ENCODE measurements at places on chromosomes 2 and 18. TPM values are rescaled to one million over a fixed set of nuclear protein-coding genes. Genes with fewer than 3 reads are reported as not detected.

The TUBB6 gene
- total RNA-seq = 99.8 TPM

The DQX1 gene
- total RNA-seq = 0.55 TPM

The TMBIM1 gene
- 56.5 TPM for total RNA-seq

The DOCK10 gene
- 32.1 TPM for total RNA-seq

The EVX2 gene
- total RNA-seq = not detected

The ONECUT2 gene
- total RNA-seq = 10.5 TPM

The C1QL2 gene
- 4.1 TPM for total RNA-seq

The TLX2 gene
- 0.93 TPM for total RNA-seq

The BOLL gene
- 0.27 TPM for total RNA-seq

The ZSWIM2 gene
- not detected for total RNA-seq

The ADAM17 gene
- 49.6 TPM for total RNA-seq

The SNTG2 gene
- total RNA-seq = 1.7 TPM

The KLHL41 gene
- total RNA-seq = 209 TPM

The CIB4 gene
- not detected for total RNA-seq

The SAG gene
- total RNA-seq = 16.7 TPM

The RSAD2 gene
- 7.9 TPM for total RNA-seq

The C2orf66 gene
- 0.55 TPM for total RNA-seq

The CGREF1 gene
- 12.1 TPM for total RNA-seq

The SMYD5 gene
- 21.8 TPM for total RNA-seq

The DES gene
- 249 TPM for total RNA-seq

The LRRC30 gene
- 0.49 TPM for total RNA-seq

The SOX11 gene
- 58.1 TPM for total RNA-seq

The EGR4 gene
- total RNA-seq = not detected

The CAPN14 gene
- total RNA-seq = 0.60 TPM

The RNF144A gene
- 52.6 TPM for total RNA-seq

The IL36A gene
- not detected for total RNA-seq

The TUBB8B gene
- total RNA-seq = not detected

The SLC9A4 gene
- 0.55 TPM for total RNA-seq

The CTNNA2 gene
- total RNA-seq = 53.4 TPM

The LIPT1 gene
- total RNA-seq = 11.1 TPM

The PFN4 gene
- total RNA-seq = 4.1 TPM

The RIT2 gene
- total RNA-seq = 0.38 TPM

The ALLC gene
- 0.77 TPM for total RNA-seq

The GRHL1 gene
- 12.4 TPM for total RNA-seq

The CRYGD gene
- total RNA-seq = 823 TPM

The KIF5C gene
- 90.0 TPM for total RNA-seq

The ANKRD30BL gene
- total RNA-seq = 7.3 TPM

The NAT8 gene
- total RNA-seq = not detected

The ARHGEF4 gene
- 57.8 TPM for total RNA-seq

The NEU4 gene
- total RNA-seq = 0.66 TPM

The GPR35 gene
- total RNA-seq = 1.2 TPM

The FAM124B gene
- total RNA-seq = 8.2 TPM

The MBD2 gene
- 23.1 TPM for total RNA-seq

The COLEC12 gene
- total RNA-seq = 67.2 TPM

The MYO3B gene
- total RNA-seq = 9.1 TPM

The FOXI3 gene
- total RNA-seq = 7.1 TPM

The RAX gene
- 111 TPM for total RNA-seq

The HOXD4 gene
- 0.33 TPM for total RNA-seq

The FABP1 gene
- not detected for total RNA-seq

The KCNG2 gene
- 1.9 TPM for total RNA-seq

The CRYGC gene
- 1,741 TPM for total RNA-seq

The ARL4C gene
- total RNA-seq = 43.8 TPM

The LYG1 gene
- total RNA-seq = 1.5 TPM

All from camera-type eye (tissue), 1 donor.